Esophagus squamous epithelium (tissue), 5 donors: ENCODE measurements at places on chromosomes 12 and 14. TPM values are rescaled to one million over a fixed set of nuclear protein-coding genes. Genes with fewer than 3 reads are reported as not detected.

The KRT74 gene
- not detected for total RNA-seq

The TAS2R43 gene
- not detected for total RNA-seq

The TEX22 gene
- not detected for total RNA-seq

The LYZ gene
- total RNA-seq, result 7.8 TPM

The PLEKHA5 gene
- total RNA-seq, result 43.7 TPM

DNA sequence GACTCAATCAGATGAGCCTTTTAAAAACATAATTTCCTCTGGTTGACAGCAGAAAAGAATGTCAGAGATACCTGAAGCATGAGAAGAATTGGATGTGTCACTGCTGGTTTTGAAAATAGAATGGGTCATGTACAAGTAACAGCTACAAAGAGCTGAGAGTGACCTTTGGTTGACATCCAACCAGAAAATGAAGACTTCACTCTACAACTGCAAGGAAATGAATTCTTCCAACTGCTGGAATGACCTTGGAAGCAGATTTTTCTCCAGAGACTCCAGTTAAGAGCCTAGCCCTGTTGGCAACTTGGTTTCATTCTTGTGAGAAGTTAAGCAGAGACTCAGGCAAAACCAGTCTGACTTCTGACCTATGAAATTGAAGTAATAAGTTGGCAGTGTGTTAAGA is 505.9 kb downstream of the SLC16A7 start:
- no peak overlapping the region for H3K4me3 ChIP-seq
- H3K4me1 ChIP-seq, result no peaks in the 10 kb centered on the region
- no peak for DNase-seq
- H3K27ac ChIP-seq, result no peak overlapping the region
- H3K36me3 ChIP-seq, result no peaks in the 10 kb centered on the region

- peaks cover 33% of the 10 kb centered on the region for H3K36me3 ChIP-seq
- DNase-seq, result peak; percentile 33
- peak within 1 kb of the TSS; percentile 61 for H3K4me3 ChIP-seq
- H3K27ac ChIP-seq, result peak within 1 kb of the TSS; percentile 98
- peaks cover 60% of the 10 kb centered on the region for H3K4me1 ChIP-seq
Measured at GRCh38 chr12:70242695-70243509, at the start of gene CNOT2. TSS of gene CNOT2 (plus strand) at chr12:70243433. CDS start at chr12:70278227, 34,794 bp downstream.

DNA sequence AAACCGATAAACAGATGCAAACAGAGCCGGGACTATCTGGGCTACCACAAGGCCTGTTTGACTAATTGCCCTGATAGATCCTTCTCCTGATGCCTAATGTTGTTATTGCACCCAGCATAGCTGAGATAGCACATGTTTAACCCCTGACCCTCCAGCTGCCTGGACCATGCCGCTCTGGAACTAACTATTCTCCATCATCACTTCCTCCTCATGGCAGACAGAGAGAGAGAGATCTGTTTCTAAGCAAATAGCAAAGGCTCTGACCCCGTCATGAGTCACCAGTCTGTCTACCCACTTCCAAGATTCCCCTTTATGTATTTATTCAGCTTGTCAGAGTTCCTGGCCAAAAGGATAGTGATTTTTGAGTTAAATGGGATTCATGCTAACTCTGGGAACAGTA is 58.2 kb upstream of the FLRT2 start:
- H3K4me1 ChIP-seq, result no peaks in the 10 kb centered on the region
- H3K27me3 ChIP-seq, result no peaks in the 10 kb centered on the region
- H3K4me3 ChIP-seq, result no peak overlapping the region
- no peak for DNase-seq

- DNase-seq, result no peak
- no peaks in the 10 kb centered on the region for H3K36me3 ChIP-seq
- H3K27me3 ChIP-seq, result no peaks in the 10 kb centered on the region
- H3K4me1 ChIP-seq, result peaks cover 13% of the 10 kb centered on the region
- H3K4me3 ChIP-seq, result no peak overlapping the region
Measured at GRCh38 chr12:121765573-121765972, 27.9 kb downstream of the RHOF start.

DNA sequence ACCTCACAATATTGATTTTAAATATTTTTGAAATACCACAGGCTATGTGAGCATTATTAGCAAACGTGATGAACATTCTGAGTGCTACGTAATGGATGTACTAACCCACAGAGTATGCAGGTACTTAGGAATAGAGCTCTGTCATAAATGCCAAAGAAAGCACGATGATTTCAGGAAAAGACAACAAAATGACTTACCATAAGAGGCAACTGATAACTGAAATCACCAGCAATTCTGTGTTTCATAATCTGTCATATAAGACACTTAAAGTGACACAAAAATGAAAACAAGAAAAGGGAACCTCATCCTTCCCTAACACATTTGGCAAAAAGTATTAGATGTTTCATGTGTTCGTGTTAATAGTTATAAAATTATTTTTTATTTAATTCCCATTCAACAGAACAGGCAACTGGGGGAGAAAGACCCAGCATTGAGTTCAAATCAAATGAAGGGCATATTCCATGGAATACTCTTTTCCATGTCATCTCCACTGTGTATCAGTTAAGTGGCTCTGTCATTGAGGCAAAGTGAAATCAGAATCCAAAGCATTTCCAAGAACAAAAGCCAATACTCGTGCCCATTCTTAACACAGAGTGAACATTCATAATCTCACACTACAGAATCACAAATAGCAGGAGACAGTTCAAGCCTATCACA is 30.4 kb downstream of the ARMH4 start:
- H3K36me3 ChIP-seq, result no peaks in the 10 kb centered on the region
- no peak overlapping the region for H3K27ac ChIP-seq

DNA sequence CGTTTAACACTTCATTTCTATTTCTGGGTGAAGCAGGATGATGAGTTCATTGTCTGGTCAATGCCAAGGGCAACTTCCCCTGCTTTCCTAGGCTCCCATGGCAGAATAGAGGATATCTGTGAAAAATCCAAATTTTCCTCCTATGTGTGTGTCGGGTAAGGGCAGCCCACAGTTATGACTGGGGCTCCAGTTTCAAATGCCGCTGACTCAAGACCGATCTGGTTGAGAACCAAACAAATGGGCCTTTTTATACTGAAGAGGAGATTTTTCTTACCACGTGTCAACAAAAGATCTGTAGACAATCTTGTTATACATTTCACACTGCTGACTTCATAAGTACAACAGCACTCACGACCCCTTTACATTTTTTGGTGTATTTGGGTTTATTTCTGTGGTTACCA is 120.8 kb downstream of the CHST11 start:
- H3K27ac ChIP-seq, result no peak overlapping the region
- H3K27me3 ChIP-seq, result no peaks in the 10 kb centered on the region
- peaks cover 3% of the 10 kb centered on the region for H3K4me1 ChIP-seq
- no peak for DNase-seq

The MYF6 gene
- not detected for total RNA-seq

The EPYC gene
- not detected for total RNA-seq

- DNase-seq, result no peak
- no peaks in the 10 kb centered on the region for H3K36me3 ChIP-seq
- no peaks in the 10 kb centered on the region for H3K27me3 ChIP-seq
- H3K4me3 ChIP-seq, result no peak overlapping the region
- no peak overlapping the region for H3K27ac ChIP-seq
- H3K4me1 ChIP-seq, result peaks cover 42% of the 10 kb centered on the region
Measured at GRCh38 chr12:122847921-122848421, 12.7 kb downstream of the HIP1R start.

The OAS1 gene
- total RNA-seq, result 115 TPM

- no peaks in the 10 kb centered on the region for H3K27me3 ChIP-seq
- peaks cover 27% of the 10 kb centered on the region for H3K4me1 ChIP-seq
- no peak for DNase-seq
- no peak overlapping the region for H3K27ac ChIP-seq
- no peaks in the 10 kb centered on the region for H3K36me3 ChIP-seq
- no peak overlapping the region for H3K4me3 ChIP-seq
Measured at GRCh38 chr12:12446786-12447185, 89.9 kb downstream of the BORCS5 start.

- peak within 1 kb of the TSS; percentile 100 for H3K27ac ChIP-seq
- peak within 1 kb of the TSS; percentile 93 for H3K4me3 ChIP-seq
- no peaks in the 10 kb centered on the region for H3K36me3 ChIP-seq
- H3K27me3 ChIP-seq, result no peaks in the 10 kb centered on the region
- DNase-seq, result peak; percentile 87
Measured at GRCh38 chr14:61694830-61695694, at the start of gene HIF1A. TSS of gene HIF1A (plus strand) at chr14:61695513. CDS start at chr14:61695805, 292 bp downstream.

GRCh38 chr12:58288190-58288589 is 346.8 kb downstream of the ATP23 start:
- H3K4me3 ChIP-seq, result no peak overlapping the region
- no peaks in the 10 kb centered on the region for H3K36me3 ChIP-seq
- H3K27ac ChIP-seq, result no peak overlapping the region
- H3K4me1 ChIP-seq, result no peaks in the 10 kb centered on the region

DNA sequence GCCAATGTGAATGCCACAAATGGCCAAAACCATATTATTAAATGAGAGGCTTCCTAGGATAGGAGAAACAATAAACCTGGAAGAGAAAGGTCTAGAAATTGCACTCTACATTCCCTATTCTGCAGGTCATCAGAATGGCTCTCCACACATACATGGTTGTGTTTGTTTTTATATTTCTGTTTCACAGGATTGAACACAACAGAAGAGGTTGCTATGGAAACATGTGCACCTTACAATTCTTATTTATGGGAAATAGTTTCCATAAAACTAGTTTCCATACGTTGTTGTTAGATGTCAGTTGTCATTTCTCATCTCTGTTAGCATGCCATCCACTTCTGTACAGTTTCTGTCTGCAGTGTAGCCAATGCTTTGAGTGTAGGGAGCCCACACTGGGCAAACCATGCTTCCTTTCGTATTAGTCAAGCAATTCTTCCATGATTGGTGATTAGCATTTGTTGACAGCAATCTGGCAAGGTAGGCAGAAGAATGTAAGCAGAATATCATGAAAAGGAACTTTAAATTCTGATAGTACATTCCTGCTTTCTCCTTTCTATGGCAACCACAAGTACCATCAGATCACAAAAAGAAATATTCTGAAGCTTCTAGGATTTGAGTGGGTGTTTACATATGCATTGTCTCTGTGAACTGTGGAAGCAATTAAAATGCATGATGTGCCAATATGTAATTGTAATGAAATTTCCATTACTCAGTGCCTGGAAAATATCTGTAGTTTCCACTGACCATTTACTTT is 141.6 kb upstream of the AVPR1A start:
- DNase-seq, result no peak
- H3K27me3 ChIP-seq, result no peaks in the 10 kb centered on the region
- no peak overlapping the region for H3K27ac ChIP-seq
- no peak overlapping the region for H3K4me3 ChIP-seq

- DNase-seq, result no peak
- no peaks in the 10 kb centered on the region for H3K4me1 ChIP-seq
- no peaks in the 10 kb centered on the region for H3K36me3 ChIP-seq
- no peak overlapping the region for H3K4me3 ChIP-seq
- no peak overlapping the region for H3K27ac ChIP-seq
- no peaks in the 10 kb centered on the region for H3K27me3 ChIP-seq
Measured at GRCh38 chr12:87086118-87086891, 830.1 kb upstream of the MGAT4C start.

The TRPV4 gene
- total RNA-seq, result 3.8 TPM

DNA sequence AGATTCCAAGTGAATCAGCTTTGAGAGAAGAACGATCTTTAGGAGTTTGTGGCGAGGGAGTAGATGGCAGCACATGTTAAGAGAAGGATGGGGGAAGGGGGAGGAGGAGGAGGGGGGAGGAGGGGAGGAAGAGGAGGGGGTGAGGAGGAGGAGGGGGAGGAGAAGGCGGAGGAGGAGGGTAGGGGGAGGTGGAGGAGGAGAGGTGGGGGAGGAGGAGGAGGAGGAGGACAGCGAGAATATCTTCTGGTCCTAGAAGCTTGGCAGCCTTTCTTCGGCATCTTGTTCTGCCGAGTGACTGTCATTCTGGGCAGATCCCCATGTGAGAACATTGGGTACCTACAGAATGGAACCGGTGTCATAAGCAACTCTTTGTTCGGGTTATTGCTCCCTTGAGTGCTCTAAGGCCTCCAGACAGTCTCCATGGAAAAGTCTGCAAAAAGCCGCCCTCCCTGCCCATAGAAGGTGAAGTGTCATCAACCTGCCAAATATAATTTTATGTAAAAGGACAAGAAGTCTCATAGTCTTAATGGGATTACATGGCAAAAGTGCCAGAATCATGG is 6.9 kb downstream of the RFC5 start:
- H3K36me3 ChIP-seq, result peaks cover 17% of the 10 kb centered on the region
- H3K27me3 ChIP-seq, result no peaks in the 10 kb centered on the region
- H3K4me3 ChIP-seq, result no peak overlapping the region
- H3K4me1 ChIP-seq, result no peaks in the 10 kb centered on the region

The KRT79 gene
- not detected for total RNA-seq

DNA sequence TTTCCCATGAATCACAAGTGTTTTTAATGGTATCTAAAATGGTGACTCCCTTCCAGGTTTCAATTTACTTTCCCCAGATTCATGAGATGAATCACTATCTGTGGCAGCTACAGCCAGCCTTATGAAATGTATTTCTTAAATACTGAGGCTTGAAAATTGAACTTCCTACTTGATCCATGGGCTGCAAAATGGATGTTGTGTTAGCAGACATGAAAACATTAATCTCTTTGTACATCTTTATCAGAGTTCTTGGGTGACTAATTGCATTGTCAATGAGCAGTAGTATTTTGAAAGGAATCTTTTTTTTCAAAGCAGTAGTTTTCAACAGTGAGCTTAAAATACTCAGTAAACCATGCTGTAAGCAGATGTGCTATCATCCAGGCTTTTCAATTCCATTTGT is 250.8 kb downstream of the SLC6A15 start:
- H3K36me3 ChIP-seq, result no peaks in the 10 kb centered on the region
- H3K27me3 ChIP-seq, result no peaks in the 10 kb centered on the region
- no peak for DNase-seq
- no peak overlapping the region for H3K27ac ChIP-seq
- no peak overlapping the region for H3K4me3 ChIP-seq
